ENCODE measurements at places on chromosomes 4 and X.

GRCh38 chr4:25696409-25696808 is 40.8 kb downstream of the SLC34A2 start:
- DNase-seq = no peak

- peak; percentile 14 for DNase-seq
Observed at GRCh38 chr4:48588230-48589097, 98.4 kb downstream of the ZAR1 start.

- no peak for DNase-seq
Observed at GRCh38 chr4:186570193-186570996, 15.0 kb upstream of the MTNR1A start.

- no peak for DNase-seq
Observed at GRCh38 chrX:47878198-47878597, 41.5 kb downstream of the ZNF81 start.

DNA sequence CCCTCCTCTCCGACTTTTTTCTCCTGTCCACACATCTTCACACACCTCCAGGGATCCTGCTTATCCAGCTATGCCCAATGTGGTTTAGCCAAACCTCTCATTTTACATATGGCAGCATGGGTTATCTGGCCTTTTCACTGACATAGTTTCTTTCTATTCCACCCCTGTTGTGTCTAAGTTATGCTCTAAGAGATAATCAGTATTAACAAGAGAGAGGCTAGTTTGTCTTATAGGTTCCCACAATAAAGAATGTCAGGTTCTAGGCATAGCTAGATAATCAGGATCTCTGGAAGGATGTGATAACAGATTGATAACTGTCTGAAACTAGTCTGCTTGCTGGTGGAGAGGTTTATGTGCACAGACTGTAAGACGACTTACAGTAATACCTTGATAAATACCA is 7.7 kb upstream of the GALNT7 start:
- no peak for DNase-seq

DNA sequence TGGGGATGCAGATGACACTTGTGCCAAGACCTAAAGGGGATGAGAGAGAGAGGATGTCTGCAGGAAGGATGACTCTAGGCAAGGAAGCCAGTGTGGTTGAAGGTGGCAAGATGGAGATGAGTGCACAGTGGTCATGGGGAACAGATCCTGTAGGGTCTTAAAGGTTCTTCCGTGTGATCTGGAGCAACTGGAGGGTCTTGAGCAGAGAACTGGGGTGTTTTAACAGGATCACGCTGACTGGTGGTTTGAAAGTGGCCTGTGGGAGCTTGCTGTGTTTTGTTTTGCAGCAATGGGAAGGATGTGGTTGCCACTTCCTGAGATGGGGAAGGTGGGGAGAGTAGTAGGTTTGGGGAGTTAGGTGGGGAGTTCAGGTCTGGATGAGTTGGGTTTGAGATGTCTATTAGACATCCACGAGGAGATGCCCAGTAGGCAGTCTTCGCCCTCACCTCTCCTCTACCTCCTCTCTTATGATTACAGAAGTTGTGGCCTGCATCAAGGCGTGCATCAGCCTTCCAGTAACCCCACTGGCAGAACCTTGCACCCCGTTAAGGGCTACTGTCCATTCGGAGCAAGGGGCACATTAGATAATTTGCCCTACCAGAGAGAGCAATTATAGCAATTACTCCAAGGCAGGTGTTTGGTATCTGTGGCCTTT is 1.4 kb upstream of the STBD1 start:
- DNase-seq = no peak

DNA sequence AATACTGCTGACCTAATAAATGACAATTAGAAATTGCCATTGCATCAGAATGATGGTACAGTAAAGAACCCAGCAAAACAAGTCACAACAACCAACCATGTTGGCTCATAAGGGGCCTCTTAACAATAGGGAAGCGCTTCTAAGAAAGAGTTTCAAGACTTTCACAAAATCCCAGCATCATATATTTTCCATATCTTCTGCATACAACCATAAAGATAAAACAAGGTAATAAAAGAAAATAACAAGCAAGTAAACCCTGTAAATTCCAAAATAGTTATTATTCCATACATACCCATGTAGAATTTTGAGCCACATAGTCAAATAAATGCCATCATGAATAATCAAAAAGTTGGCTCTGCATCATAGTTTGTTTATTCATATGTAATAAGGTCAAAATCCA is 8.2 kb downstream of the SLC10A7 start:
- DNase-seq = no peak

GRCh38 chr4:85803856-85804255 is 328.9 kb downstream of the ARHGAP24 start:
- DNase-seq = no peak

- DNase-seq = no peak
Observed at GRCh38 chrX:13498238-13498637, 71.2 kb upstream of the EGFL6 start.

DNA sequence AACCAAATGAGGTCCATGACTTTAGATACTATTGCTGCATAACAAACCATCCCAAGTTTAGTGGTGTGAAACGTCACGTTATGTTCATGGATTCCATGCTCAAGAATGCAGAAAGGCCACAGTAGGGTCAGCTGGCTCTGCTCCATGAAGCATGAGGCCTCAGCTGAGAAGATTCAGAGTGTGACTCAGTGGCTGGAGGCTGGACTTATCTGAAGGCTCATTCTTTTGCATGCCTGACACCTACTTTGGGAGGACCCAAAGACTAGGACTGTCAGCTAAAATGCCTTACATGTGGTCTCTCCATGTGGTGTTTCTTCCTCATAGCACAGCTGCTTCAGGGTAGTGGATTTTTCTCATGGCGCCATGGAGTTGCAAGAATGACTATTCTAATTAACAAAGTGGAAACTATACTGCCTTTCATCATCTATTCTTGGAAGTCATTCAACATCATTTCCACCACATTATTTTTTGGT is 11.5 kb upstream of the CCDC149 start:
- DNase-seq = no peak

DNA sequence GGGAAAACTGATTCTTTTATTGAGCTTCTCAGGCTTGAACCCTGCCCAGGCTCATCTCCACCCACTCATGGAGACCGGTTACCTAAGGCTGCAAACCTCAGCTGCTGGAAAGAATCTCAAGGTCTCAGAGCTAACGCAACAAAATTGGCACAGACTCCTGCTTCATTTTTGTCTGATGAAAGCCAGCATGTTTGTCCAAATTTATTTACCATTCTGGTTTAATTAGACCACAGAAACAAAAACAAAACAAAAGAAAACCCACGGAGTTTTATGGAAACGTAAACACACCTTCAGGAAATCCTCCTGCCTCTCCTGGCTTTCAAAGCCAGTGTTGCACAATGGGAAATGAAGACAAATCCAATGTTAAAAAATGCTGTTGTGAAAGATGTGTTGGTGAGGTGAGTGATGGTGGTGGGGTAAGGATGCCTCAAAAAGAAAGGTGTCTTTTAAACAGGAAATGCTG is 56.4 kb upstream of the PDLIM3 start:
- DNase-seq = no peak

DNA sequence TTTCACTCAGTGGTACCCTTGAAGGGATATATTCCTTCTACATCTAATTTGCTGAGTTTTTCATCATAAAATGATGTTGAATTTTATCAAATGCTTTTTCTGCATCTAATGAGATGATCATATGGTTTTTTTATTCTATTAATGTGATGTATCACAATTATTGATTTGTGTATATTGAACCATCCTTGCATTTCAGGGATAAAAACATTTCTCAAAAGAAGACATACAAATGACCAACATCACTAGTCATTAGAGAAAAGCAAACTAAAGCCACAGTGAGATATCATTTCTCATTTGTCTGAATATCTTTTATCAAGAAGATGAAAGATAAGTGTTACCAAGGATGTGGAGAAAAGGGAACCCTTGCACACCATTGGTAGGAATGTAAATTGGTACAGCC is 65.7 kb upstream of the MXD4 start:
- DNase-seq = no peak

- DNase-seq = no peak
Observed at GRCh38 chrX:23012636-23013035, 12.9 kb downstream of the DDX53 start.

GRCh38 chr4:38605181-38605752 is 58.7 kb upstream of the KLF3 start:
- no peak for DNase-seq

- DNase-seq = no peak
Observed at GRCh38 chr4:141238186-141238585, 17.5 kb downstream of the ZNF330 start.

DNA sequence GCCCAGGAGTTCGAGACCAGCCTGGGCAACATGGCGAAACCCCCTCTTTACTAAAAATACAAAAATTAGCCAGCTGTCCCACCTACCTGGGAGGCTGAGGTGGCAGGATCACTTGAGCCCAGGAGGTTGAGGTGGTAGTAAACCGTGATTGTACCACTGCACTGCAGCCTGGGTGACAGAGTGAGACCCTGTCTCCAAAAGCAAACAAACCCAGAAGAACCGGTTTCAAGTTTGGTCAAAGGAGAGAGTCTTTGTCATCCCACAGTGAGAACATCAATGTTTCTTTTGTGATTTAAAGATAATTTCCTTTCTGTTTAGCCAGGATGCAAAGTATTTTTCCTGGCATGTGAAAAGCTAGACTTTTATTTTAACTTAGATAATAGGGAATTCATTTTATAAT is 26.7 kb downstream of the PDK3 start:
- no peak for DNase-seq

DNA sequence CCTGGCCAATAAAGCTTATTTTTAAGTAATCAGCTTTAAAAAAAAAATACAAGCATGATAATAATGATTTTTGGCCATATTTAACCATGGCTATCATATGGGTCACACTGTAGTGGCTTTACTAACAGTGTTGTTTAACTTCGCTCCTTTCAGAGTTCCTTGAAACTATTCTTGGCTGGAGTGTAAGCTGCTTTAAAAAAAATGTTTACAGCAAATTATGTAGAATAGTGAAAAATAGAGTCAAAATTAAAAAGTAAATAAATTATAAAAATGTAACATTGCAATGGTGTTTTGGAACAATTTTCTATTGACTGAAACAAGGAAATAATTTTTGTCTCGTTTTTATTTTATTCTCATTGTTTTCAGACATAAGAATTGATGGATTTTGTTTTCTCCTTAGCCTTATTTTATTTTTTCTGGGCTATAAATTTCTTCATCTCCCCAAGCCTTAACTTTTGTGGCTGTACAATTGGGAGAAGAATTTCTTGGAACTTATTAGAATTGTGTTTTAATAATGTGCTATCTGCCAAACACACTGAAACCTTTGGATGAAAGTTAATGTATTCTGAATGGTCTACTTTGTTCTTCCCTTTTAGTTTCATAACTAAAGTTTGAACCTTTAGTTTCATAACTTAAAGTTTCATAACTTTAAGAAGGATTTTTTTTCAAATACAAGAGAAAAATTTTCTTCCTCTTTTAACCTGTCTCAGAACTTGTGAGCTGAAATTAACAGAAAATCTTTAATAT is 182.0 kb downstream of the ARHGAP24 start:
- no peak for DNase-seq

DNA sequence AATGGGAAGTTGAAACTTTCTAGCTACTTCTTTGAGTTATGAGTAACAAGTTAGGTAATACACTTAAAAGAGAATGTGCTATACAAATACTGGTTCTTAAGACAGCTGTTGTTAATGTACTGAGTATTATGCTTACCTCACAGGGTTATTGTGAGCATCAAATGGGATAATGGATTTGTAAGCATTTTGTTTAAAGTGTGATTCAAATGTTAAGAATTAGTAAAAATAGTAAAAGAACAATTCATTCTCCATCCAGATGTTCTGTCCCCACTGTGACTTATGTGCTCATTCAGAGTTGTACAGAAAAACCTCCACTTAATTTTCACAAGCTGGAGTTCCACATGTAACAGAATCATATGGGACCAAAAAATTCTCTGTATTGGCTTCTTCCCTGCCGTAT is 63.6 kb downstream of the AR start:
- no peak for DNase-seq

- DNase-seq = no peak
Observed at GRCh38 chr4:119038116-119038841, 97.4 kb upstream of the MYOZ2 start.

- no peak for DNase-seq
Observed at GRCh38 chr4:14994242-14994641, 8.0 kb upstream of the CPEB2 start.

DNA sequence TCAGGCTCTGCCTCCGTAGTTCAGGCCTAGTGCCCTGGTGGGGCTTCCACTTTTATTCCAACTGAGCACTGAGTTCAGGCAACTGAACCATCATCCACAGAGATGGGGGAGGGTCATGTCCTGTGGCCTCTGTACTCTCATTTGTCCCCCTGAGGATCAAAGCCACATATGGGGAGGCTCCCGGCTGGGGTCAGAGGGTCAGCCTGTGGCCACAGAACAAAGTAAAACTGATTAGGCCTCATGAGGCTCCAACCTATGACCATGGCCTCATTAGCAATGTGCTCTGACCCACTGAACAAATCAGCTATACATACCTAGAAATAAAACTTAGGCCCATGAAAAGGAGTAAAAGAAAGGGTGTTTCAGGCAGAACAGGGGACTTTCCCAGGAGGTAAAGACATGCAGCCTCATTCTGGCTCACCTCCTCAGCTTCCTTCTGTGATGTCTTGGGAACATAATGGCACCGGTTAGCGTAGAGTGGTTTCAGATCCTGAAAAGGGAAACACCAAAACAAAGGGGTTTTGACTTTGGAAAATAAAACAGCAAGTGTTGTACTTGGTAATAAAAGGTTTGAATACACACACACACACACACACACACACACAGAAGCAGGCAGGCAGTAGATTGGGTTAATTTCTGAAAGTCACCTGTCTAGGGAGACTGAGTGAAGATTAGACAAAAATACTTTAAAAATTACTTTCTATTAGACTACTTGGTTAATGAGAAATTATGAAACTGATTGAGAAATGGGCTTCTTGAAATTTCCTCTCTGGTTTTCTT is 24.3 kb downstream of the TMEM255A start:
- DNase-seq = no peak

DNA sequence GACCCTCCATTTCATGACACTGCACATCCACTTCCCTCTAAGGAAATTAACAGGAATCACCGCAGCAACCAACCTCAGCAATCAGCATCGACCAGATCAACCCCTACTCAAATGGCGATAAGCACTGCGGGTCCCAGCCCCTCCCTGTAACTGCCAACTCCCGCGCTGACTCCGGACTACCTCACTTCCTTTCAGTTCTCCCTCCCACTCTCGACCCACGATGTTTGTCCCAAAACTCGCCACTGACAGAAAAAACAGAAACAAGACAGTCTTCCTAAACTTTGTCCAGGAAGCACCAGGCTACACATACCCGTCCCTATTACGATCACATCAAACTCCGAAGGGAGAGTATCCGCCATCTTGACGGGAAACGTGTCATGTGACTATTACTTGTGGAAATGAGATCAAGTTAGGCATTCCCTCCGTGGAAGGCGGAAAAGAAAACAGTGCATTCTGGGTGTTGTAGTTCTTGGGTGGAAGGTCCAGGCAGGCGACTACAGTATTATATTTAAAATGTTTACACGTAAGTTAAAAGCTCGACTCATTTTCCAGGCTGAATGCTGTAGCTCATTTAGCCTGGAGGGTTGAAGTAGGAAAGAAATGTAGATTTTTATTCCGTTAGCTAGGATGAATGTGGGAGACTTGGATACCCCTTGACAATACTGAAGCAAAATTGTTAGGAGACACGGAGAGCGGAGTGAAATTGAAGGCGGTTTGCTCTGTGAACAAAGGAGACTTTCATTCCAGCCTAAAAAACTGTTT is at the start of gene CHM:
Gene CHM (minus strand): TSS at position 385 of the 762 bp plus-strand sequence. CDS start 26 bp downstream, at position 359.
- peak; percentile 89 for DNase-seq

All from NAMALWA (cell line).